Activated naive CD4-positive, alpha-beta T cell (primary cell): ENCODE measurements at places on chromosomes 3 and 15.

DNA sequence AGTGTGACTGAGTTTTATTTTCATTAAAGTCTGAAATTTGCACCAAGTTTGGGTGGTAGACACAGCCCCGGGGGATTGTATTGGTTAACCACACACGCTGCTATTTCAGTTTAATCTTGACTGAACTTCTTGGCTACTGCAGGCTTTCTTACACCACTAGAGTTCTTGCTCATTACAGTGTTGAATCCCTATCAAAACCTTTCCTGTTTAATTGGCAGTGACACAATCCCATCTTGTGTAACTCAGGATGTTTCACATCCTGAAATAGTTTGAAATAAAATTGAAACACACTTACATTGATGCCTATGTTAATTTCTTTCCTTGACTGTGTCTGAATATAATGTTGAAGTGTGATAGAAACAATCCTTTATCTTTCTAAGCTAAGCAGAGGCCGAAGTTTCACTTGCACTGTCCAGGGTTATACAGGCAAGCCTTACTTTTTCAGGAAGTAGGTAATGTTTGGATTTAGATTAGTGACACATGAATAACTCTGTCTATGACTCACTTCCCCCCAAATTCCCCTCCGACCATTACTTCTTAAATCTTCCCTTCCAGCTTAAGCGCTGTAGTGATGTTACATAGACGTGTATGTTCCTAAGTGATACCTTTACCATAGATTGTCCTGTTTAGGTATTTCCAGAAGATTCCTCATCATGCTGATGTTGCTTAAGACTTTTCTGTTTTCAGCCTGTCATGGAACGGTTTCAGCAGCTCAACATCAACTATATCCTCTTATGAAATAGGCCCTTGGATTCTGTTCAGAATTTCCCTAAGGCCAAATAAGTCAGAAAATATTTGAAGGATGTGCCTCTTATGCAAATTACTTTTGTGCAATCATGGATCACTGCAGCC lies 16.8 kb downstream of the ATG7 start:
- DNase-seq: no peak

DNA sequence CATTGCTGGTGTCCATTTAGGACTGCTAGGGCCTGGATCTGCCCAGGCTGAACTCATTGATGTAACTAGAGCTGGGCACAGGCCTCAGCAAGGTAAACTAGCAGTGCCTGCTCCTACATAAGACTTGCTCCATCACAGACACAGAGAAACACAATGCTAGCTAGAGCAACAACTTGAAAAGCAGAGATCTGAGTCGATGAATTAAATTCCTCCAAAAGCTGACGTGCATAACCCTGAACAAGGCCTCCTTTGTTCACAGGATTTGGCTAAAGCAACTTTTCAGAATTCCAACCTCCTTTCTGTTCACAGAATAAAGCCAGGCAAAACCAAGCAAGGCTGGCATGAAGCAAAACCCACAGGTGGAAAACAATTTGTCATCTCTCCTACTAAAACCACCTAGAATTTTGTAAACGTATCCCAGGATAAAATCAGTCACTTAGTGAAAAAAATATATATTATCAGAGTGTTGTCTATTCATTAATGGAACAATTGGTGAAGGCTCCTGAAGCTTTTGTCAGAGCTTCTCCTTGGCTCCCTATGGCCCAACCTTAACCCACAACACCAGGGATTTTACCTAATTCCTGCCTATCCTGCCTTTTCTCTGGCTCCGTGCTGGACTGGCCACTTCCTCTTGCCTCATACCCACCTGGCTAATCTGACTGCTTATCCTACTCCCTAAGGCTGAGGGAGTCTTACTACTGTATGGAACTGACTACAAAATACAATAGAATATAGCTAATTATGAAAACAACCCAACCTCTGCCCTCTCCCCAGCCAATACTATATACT lies 39.9 kb downstream of the PLCH1 start:
- DNase-seq: no peak

GRCh38 chr3:184343200-184343876 lies 5.9 kb downstream of the FAM131A start:
- no peak for DNase-seq

GRCh38 chr15:33149919-33150318 lies 44.6 kb downstream of the FMN1 start:
- no peak for DNase-seq

DNA sequence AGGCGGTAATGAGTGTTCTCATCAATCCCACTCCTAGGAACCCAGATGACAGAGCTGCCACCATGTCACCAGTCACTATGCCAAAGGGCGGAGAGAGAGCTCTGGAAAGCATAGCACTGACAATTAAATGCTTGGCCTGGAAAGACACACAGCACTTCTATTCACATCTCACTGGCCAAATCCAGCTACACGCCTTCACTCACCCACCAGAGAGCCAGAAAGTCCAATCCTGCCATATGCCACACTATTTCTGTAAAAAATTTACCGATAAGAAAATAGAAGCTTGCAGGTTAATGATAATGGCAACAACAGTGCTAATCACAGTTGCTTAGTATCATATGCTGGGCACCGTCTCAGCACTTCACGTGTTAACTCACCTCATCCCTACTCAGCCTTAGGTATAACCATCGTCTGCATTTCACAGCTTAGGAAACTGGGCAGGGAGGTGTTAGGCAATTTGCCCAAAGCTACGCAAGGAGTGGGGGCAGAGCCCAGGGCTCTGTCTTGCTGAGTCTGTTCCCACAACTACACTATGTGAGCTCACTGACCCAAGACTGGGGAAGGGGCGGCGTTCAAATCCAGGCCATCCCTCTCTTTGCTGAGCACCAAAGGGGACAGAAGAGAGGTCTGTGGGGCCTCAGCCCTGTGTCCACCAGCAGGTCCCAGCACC lies 16.5 kb downstream of the KLHL25 start:
- no peak for DNase-seq

GRCh38 chr3:4938281-4938982 lies 40.8 kb upstream of the BHLHE40 start:
- DNase-seq: no peak

GRCh38 chr15:56425976-56426375 lies 39.0 kb downstream of the MNS1 start:
- no peak for DNase-seq

DNA sequence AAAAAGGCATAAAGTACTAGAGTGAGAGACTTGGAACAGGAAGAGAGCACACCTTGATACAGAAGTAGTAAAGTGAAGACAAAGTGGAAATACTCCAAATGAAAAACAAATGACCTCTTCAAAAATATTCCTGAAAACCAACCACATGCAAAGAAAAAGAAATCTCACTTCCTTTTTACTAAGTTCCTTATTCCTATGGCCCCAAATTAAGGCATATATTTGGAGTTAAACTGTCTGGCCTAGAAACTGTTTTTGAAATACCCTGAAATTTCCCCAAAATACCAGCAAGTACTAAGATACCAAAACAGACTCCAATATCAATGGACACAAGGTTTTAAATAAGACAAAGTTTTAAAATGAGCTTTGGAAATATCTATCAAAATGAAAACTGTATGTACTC lies 58.2 kb downstream of the ZNF148 start:
- DNase-seq: no peak

GRCh38 chr3:49804141-49805041 lies 1.3 kb downstream of the INKA1 start:
- DNase-seq: no peak

- no peak for DNase-seq
Observed at GRCh38 chr3:184907681-184908649, 96.0 kb downstream of the VPS8 start.

DNA sequence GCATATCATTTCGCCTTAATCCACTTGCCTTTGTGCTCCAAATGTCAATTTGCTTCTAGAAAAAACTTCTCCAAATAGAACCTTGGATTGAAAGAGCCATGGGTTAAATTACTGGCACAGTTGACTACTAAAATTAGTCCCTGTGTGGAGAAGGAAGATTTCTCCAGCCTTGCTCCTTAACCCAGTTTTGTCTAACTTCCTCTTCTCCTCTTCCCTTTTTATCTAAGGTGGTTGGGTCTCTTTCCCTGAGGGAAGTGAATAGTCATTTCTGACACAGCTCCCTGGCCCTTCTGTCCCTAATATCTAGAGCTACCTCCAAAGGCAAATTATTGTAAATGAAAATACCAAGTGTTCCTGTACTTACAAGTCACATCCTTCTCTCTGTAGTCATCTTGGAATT lies 527.9 kb upstream of the TBL1XR1 start:
- no peak for DNase-seq

- no peak for DNase-seq
Observed at GRCh38 chr3:170864525-170865208, 5.3 kb downstream of the RPL22L1 start.

DNA sequence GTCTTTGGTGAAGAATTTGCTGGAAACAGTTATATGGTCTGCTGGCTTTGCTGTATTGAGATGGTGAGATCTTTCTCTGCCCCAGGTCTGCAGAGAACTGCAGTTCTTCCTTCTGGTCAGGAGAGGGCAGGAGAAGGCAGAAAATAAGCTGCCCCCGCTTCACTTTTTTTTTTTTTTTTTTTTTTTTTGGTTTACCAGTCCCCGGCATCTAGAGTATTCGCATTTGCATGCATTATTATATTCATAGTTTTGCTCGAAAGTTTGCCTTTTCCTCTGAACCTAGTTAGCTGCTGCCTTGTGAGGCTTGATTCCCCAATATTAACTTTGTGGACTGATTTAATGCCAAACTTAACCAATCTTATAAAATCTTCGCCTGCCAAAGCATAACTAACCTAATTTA lies 10.6 kb upstream of the PARL start:
- no peak for DNase-seq

- no peak for DNase-seq
Observed at GRCh38 chr3:189158034-189158433, 13.7 kb upstream of the TPRG1 start.

GRCh38 chr3:65939801-65940246 lies 98.9 kb downstream of the MAGI1 start:
- no peak for DNase-seq

DNA sequence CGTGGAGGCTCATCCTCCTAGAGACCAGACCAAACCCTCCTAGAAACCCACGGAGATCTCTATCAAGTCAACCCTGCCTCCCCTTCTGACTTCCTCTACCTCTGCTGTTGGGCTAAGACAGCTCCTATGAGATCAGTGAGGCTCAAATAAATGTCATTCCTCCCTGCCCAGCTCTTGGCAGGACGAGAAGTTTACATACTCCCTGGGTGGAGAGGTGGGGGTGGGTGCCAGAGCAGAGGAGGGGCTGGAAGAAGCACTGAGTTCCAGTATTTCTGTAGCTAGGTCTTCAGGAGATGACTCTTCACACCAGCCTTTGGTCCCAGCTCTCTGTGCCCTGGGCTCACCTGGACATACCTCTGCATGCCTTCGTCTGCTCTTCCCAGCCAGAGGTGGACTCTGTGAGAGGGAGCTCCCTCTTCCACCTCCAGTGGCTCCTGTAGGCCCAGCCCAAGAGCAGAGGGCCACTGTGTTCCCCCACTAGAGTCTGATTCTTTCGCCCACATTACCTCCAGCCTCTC lies 42.4 kb upstream of the TLE3 start:
- no peak for DNase-seq

- DNase-seq: no peak
Observed at GRCh38 chr3:39228496-39228895, 36.1 kb upstream of the XIRP1 start.

DNA sequence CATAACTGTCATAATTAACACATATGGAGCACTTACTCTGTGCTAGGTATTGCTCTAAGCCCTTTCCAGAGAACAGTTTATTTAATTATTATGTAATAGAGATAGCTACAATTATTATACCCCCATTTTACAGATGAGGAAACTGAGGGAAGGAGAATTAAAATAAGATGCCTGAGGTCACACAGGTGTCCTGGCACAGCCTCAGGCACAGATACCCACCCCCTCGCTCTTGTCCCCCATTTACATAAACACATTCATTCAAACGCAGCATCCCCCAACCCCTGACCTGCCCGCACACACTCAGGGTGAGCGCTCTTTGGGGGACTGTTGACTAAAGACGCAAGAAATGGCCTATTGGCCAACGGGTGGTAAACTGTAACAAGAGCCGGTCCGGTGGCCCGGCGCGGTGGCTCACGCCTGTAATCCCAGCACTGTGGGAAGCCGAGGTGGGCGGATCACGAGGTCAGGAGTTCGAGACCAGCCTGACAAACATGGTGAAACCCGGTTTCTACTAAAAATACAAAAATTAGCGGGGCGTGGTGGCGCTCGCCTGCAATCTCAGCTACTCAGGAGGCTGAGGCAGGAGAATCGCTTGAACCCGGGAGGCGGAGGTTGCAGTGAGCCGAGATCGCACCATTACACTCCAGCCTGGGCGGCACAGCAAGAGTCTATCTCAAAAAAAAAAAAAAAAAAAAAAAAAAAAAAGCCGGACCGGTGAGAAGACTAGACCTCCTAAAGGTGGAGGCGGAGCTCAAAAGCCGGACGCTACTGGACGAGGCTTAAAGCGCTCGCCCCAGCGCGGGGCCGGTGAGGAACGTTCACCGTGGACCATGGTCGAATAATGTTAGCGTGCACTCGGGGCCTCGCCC lies 1.9 kb upstream of the ISL2 start:
- DNase-seq: no peak

DNA sequence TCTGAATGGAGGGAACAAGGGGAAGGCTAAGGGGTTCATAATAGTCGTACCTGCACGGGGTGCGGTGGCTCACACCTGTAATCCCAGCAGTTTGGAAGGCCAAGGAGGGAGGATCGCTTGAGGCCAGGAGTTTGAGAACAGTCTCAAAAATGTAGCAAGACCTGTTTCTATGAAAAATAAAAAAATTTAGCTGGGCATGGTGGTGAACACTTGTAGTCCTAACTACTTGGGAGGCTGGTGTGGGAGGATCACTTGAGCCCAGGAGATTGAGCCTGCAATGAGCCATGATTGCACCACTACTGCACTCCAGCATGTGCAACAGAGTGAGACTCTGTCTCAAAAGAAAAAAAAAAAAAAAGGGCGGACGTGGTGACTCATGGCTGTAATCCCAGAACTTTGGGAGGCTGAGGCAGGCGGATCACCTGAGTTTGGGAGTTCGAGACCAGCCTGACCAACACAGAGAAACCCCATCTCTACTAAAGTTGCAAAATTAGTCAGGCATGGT lies 17.9 kb upstream of the HDAC11 start:
- DNase-seq: no peak

- DNase-seq: no peak
Observed at GRCh38 chr15:28098766-28099554, at the start of gene OCA2. OCA2 (minus strand) TSS chr15:28099315; CDS start chr15:28081874, 17,441 bp downstream.

DNA sequence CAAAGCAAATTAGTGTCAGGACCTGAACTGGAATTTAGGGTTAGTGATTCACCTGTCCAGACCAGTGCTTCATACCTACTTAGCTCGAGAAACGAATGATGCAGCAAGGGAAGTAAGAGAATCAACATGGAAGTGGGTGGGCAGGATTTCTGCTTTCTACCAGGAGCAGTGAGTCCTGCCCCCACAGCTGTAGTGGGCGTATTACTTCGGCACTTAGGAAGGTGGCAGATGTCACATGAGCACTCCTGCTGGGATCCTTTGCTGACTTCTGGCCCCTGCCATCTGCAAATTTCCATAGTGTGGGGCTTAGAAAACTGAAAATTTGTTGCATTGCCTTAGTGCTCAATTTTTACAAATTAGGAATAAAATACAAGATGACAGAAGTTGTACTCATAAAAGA lies 31.2 kb downstream of the RYR3 start:
- DNase-seq: no peak

- no peak for DNase-seq
Observed at GRCh38 chr15:94273826-94274225, 42.5 kb downstream of the MCTP2 start.
